ENCODE measurements at places on chromosomes 7 and 10.

DNA sequence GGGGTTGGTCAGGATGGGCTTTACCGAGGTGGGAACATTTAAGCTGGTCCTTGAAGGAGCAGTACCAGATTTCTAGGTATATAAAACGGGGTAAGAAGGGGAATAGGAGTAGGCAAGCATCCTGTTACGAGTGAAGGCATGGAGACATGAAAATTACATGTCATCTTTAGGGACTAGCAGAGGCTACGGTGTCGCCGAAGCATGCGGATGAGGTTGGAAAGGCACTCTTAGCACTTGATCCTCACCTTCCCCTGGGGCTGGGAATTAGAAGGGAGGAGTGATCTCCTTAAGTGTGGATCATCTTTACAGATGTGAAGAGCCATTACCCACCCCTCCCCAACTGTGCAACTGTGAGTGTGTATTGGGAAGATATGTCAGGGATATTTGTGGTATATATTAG is 13.8 kb upstream of the ZRANB1 start:
- no peak for DNase-seq

GRCh38 chr10:71889388-71889987 is 38.4 kb upstream of the PSAP start:
- DNase-seq: no peak

DNA sequence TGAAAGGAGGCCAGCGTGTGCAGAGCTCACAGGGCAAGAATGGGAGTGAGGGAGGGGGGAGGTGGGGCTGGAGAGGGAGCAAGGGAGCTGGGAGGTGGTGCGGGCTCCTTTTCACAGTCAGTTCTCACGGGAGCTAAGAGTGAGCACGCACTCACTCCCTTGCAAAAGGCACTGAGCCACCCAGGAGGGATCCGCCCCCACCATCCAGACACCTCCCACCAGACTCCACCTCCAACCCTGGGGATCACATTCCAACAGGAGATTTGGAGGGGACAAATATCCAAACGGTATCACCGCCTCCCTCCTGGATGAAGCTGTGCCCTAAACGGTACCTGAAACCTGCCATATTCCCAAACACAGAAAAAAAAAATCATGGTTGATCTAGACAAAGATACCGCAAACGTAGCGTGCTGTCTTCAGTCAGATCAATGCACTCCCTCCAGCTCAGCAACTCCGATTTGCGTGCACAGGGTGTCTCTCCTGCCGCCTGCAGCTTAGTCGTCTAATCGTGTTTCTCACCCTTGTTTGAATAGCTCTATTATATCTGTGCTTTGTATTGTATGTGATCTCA is 20.3 kb upstream of the PRKAG2 start:
- no peak for DNase-seq

DNA sequence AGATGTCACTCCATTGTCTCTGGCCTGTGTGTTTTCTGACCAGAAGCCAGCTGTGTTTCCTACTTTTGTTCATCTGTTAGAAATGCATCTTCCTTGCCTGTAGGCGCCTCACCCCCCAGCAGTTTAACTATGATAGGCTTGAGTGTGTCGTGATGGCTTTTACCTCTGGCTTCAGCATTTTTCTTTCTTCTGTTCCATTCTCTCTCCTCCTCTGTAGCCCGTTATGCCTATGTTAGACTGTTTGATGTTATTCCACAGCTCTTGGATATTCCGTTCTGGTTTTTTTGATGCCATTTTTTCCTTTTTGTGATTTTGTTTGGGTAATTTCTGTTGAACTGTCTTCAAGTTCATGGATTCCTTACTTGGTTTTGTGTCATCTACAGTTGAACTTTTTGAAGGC is 17.9 kb downstream of the MMP21 start:
- DNase-seq: no peak

GRCh38 chr10:24887855-24888231 is 64.6 kb downstream of the PRTFDC1 start:
- no peak for DNase-seq

- DNase-seq: no peak
Observed at GRCh38 chr7:26074919-26075318, 77.1 kb upstream of the NFE2L3 start.

DNA sequence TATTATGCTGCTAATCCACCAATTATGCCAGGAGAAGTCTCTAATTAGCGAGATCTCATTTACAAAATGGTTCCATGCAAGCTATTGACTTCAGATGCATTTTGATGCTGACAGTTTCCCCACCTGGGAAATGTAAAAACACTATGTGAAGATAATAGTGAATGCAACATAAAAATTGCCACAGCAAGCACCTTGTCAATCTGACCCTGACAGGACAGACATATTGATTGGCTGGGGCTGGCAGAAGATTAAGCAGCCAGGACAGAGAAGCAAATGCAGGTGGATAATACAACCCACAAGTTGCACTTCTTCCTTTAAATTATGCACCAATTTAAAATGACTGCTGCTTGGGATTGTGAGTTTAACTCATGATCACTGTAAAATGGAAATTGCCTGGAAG is 642.8 kb upstream of the POT1 start:
- no peak for DNase-seq

DNA sequence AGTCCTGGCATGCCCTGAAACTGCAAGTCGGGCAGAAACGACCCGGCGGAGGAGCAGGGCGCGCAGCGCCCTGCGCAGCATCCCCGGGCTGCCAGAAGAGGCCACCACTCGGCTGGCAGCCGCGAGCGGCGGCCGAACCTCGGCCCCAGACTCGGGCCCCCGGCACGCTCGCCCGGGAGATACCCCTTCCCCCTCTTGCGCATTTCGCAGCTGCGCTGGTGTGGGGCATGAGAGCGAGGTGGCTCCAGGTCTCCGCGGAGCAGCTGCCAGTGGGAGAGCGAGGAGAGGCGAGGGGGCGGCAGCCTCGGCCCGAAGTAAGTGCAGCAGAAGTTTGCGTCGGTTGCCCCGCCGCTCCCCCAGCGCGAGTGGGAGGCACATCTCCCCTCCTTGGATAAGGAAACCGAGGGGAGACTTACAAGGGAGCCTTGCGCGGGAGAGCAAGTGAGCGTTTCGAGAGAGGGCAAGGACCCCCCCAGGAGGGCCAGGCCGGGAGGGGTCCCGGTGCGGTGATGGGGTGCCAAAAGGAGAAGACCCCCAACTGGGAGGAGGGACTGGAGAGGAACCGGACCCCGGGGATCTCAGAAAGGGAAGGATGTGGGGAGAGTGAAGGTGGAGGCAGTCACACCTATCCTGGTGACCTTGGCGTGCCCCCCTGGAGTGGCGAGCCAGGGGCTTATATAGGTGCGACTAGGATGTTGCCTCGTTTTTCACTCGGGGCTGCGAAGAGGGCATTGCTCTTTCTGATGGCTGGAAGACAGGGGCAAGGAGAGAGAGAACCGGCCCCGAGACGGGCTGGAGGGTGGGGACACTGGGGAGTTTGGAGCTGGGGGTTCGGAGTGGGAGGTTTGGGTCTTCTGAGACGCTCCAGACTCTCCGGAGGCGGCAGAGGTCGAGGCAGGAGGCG is 256.3 kb downstream of the OTUD1 start:
- DNase-seq: no peak

DNA sequence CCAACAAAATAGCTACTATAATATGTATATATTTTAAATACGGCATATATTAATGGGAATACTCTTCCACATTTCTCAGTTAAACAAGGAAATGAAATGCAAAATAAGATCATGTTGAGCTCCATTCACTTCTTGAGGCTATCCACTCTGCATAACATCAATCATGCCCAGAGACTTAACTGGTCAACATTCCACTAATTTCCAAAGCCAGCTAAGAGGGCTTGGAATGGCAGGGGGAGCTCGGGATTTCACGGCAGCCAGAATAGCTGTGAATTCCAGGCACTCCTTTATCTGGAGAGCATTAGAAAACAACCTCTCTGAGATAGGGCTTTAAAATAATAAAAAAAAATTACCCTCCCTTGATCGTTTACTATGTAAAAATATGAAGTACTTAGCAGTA is 194.9 kb upstream of the CDCA7L start:
- no peak for DNase-seq

GRCh38 chr7:30984359-30985107 is 20.8 kb downstream of the GHRHR start:
- DNase-seq: no peak

GRCh38 chr10:128186959-128187787 is 61.0 kb upstream of the MKI67 start:
- DNase-seq: peak; percentile 24

DNA sequence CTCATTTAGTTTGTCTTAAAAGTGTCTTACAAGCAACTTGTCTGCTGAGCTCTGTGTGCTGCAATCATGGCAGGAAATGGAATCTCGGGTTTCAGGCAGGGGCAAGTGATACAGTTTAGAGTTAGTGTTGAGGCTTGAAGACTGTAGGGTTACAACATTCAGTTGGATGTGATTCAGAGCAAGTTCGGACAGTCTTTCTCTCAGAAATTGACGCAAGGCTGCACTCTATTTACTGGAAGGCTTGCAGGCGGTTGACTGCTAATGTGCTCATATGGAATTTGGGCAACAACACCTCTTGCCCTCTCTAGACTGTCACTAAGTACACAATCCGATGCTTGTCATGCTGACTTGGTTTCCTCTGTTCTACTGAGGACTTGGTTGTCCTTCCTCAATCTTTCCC is 161.7 kb upstream of the BMPER start:
- no peak for DNase-seq

- no peak for DNase-seq
Observed at GRCh38 chr7:77734659-77735421, 38.6 kb downstream of the RSBN1L start.

- no peak for DNase-seq
Observed at GRCh38 chr10:60835049-60835448, 56.8 kb downstream of the CDK1 start.

DNA sequence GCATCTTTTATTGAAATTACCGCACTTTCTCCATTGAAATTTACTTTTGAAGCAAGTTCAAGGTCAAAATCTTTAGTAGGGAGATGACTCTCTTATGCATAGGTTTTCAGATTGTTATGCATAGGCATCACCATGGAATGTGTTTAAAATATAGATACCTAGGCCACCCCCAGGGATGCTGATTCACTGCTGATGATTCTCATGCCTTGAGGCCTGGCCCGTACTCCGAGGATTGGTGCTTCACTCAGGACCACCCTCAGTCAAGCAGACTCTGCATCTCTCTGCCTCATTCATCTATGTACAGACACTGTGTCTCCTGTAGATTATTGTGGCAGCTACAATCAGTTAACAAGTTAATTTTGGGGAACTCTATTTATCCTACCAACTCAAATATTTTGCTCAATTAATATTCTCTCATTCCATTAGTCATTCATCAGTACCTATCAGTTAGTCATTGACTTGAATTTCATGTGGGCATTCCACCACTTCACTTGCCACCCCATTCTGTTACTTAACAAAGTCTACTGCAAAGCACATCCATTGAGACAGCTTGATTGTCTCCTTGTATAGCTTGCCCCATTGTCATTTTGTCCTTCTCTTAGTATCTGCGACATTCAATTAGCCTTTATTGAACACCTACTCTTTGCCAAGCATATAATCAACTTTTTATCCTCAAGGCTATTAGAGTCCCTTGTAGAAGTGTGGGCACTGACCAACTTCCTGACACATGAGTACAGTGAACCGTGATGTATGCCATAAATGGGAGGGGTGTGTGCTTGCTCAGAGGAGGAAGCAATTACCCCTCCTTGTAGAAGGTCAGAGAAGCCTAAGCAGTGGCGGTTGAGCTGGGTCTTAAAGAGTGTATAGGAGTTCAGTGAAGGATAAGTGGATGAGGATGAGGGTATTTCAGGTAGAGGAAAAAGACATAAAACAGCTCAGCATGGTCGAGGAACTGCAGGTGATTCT is 255.6 kb upstream of the BMPER start:
- no peak for DNase-seq

GRCh38 chr10:128064970-128065580 is 61.1 kb downstream of the MKI67 start:
- no peak for DNase-seq

DNA sequence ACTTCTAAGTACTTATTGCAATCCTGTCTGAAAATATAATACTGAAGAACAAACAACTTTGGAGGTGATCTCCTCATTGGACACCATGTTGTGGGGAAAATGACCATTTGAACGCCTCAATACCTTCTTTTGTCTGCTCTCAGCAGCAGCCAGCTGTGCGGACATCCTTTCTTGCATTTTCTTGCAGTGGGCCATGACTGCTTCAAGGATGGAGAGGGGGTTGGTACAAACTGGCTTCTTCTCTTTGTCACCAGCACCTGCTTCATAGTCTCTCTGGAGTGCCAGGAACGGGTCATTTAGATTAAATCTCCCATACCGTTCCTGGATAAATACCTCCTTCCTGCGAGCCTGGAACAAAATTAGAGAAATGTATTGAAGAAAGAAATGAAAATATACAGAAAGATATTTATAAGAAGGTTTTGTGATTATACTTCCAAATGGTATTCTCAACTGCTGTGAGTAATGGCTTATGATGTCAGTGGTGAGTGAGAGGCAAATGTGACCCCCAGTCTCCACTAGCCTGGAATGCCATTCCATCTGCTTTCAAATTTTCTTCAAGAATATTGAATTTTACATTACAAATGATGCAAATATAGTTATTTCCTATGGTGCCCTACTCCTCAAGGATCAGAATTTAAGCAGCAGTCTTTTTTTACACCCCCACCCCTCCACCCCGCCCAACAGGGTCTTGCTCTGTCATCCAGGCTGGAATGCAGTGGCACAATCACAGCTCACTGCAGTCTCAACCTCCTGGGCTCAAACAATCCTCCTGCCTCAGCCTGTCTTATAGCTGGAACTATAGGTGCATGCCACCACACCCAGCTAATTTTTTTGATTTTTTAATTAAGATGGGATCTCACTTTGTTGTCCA is 62.4 kb downstream of the CTTNBP2 start:
- DNase-seq: no peak

DNA sequence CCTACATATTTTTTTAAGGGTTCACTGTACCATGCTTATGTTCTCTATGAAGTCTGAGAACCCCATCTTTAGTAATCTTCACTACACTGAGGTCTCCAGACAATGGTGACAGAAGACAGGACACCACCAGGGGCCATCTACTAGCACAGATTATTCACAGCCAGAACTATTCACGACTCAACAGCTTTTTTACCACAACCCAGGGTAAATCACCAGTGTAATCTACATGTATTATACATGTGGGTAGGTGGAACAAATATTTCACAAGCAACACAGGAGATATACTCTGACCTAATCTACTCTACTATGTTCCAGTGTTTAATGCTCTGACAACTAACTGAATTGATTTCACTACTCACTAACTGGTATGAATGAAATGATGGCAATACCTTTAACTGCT is 136.1 kb downstream of the ELMO1 start:
- no peak for DNase-seq

- DNase-seq: no peak
Observed at GRCh38 chr10:121694327-121694965, 96.2 kb upstream of the FGFR2 start.

DNA sequence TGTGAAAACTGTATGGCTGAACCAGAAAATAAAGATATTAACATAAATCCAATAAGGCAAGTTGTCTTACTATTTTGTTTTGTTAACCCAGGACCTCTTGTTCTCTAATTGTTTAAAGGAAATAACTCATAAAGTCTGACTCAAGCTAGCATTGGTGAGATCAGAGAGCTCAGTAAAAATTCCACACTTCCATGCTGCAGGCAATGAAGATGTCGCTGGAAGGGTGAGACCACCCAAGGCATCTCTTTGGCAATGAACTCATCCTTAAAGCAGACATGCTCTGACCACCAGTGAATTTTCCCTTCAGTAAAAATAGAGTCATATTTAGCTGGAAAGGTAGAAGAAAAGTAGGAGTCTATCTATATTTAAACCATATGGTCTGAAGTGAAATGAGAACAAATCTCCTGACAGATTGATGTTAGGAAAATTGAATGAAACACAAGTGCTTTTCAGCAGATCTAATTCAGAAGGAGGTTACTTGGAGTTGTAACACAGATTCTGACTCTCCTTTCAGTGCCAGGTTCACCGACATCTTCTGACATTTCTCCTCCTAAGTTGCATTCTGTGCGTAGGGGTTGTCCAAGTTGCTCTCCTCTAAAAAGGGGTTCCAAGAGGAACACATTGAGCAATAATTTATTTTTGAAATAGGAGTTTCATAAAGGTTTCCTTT is 32.8 kb upstream of the VIPR2 start:
- DNase-seq: no peak
